Activated naive CD4-positive, alpha-beta T cell treated with anti-CD3 and anti-CD28 coated beads, Interleukin-2, amount 50 U/mL, for 72 hours (primary cell): ENCODE measurements at places on chromosomes 6 and 20. TPM values are rescaled to one million over a fixed set of nuclear protein-coding genes. Genes with fewer than 3 reads are reported as not detected.

DNA sequence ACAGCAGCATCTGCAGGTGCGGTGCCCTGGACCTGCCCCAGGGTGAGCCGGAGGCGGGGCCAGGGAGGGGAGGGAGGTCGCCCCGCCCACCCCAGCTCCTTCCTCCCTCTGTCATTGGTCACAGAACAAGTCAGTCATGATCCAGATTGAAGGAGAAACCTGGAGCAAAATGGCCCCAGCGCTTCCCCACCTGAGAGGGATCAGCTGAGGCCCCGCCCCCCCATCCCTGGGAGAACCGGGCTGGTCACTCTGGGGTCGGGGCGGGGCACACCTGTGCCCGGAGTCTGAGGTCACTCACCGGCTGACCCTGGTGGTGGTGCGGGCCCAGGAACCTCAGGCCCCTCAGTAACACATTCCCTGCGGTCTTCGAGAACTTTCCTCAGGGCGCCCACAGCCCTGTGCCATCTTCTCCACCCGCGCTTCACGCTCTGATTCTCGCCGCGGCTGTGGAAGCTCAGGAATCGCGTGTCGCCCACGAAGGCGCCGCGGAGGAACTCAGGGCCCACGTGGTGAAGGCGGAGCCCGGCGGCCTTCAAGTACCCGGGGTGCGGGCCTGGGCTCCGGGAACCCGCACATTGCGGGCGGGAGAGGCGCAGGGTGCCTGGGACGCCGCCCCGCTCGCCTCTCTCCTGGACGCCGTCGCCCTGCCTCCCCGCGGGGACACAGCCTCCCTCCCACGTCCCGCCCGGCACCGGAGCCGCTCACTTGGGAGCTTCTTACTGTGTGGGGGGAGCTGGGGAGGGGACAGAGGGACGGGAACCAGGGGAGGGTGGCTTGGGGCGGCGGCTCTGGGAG lies 36.4 kb upstream of the HLA-C start:
- peak; percentile 72 for DNase-seq

- no peak for DNase-seq
These were observed 303.7 kb downstream of the UTRN start for GRCh38 chr6:144588697-144589325.

DNA sequence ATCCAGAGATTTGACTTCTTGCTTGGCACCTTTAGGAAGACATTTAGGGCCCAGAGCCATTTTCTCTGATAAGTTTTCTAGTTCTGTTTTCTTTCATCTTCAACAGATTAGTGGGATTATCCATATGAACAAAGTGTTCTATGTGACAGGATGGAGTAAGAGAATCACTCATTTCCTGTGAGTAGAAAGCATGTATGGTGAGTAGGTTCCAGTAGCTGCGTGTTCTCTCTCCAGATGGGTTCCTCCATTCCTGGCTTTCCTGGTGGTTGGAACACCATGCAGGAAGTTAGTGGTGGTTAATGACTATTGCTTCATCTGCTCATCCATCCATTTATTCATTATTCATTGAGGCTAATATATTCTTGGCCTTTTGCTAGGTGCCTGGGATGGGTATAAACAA lies 54.0 kb downstream of the EFCAB8 start:
- DNase-seq, result no peak

GRCh38 chr6:127844529-127844928 lies 56.3 kb downstream of the THEMIS start:
- no peak for DNase-seq

- no peak for DNase-seq
These were observed 6.6 kb downstream of the PLCB4 start for GRCh38 chr20:9075264-9076095.

SNAP91 gene
- total RNA-seq, result not detected

SLC35D3 gene
- not detected for total RNA-seq

CRIP3 gene
- total RNA-seq, result 4.2 TPM
